Amniotic epithelial cell (primary cell): ENCODE measurements at places on chromosomes 7 and 10.

DNA sequence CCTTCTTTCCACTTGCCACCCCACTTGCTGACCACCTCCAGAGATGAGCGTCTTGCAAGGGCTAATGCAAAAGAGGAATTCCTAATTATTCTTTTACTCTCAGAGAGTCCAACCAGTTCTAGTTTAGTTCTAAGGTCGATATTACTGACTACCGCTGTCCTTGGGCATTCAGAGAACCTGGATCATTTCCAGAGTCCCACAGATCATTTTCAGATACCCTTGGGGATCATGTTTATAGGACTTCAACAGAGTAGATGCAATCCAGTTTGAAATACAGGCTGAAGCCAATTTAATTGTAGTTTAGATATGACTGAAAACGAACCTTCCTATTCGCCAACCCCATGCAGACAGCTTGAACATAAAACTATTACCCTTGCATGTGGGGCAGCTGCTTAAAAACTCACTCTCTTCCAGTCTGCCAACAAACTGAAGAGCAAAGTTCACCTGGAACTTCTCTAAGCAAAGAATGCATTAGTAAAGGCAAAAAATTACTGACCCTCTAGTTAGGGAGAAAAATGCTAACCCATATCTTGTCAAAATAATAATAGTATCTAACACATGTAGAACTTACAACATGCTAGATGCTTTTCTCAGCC lies 22.4 kb downstream of the CFAP69 start:
- no peak for DNase-seq

DNA sequence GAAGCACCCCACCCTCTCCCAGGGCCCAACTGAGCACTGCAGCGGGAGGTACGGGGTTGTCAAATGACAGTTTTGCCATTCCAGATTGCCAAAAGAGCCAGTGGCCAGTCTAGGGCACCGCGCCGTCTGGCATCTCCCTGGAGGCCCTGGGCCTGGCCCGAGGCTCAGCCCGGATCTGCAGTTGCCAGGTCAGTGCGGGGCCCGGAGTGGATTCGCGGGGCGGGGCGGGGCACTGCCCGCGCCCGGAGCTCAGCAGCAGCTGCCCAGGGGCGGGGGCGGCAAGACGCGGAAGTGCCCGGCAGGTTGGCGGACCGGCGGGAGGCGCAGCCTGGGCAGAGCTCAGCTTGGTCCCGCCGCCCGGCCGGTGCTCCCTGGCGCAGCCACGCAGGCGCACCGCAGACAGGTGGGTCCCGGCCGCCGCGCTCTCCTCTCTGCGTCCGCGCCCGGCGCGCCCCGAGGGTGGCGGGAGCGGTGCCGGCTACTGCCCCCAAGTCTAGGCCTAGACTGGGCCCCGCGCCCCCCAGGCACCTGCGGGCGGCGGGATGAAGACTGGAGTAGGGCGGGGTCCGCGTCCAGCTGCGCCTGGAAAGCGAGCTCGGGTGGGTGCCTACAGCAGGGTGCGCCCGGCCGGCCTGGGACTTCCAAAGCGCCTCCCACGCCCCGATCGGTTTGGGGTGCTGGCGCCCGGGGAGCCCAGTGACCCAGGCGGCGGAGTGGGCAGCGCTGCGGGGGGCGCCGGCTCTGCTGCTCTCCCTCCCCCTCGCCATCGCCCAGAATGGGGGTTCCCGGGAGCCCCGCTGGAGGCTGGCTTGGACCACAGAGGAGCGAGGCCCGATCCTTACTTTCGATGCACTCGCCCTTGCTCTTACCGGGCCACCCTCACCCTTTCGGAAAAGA lies at the start of gene IRF5:
TSS of gene IRF5 (plus strand) at position 281 of the 897 bp plus-strand sequence. CDS start 4,155 bp downstream, outside the sequence.
- no peak for DNase-seq

- peak; percentile 26 for DNase-seq
These were observed 113.6 kb upstream of the BTBD16 start for GRCh38 chr10:122157451-122157850.

DNA sequence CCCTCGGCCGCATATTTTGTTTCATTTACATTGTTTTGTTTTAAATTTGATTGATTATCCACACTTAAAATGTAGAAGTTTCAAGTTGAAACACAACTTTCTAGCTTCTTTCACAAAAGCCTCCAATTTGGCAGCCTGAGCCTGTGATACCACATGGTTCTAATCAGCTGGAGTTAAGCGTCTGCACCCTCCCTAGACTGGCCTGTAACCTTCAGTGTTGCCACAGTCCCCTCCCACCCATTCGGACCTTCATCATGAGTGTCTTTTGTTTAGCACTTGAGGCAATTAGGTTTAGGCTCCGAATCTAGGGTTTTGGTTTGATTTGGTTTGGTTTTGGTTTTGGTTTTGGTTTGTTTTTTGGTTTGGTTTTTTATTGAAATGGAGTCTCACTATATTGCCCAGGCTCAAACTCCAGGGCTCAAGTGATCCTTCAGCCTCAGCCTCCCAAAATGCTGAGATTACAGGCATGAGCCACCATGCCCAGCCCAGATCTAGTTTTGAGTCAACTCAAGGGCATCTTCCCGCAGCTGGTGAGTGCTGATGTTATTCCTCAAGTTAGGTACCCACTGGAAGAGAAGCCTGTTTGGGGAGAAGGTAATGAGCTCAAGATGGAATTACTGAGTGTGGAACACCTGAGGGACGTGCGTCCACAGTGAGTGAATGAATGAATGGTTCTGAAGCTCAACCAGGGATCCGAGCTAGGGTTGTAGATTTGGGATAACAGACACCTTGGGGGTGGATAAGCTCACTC lies 201.4 kb downstream of the HECW1 start:
- no peak for DNase-seq
